ENCODE measurements at places on chromosomes 5 and 9.

DNA sequence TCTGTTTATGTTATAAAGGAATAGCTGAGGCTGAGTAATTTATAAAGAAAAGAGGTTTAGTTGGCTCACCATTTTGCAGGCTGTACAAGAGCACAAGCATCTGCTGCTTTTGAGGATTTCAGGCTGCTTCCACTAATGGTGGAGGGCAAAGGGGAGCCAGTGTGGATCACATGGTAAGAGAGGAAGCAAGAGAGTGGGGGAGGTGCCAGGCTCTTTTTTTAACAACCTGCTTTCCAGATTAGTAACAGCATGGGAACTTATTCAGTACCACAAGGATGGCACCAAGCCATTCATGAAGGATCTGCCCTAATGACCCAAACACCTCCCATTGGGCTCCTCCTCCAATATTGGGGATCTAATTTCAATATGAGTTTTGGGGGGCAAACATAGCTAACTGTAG is 40.4 kb downstream of the CCL28 start:
- DNase-seq: no peak

DNA sequence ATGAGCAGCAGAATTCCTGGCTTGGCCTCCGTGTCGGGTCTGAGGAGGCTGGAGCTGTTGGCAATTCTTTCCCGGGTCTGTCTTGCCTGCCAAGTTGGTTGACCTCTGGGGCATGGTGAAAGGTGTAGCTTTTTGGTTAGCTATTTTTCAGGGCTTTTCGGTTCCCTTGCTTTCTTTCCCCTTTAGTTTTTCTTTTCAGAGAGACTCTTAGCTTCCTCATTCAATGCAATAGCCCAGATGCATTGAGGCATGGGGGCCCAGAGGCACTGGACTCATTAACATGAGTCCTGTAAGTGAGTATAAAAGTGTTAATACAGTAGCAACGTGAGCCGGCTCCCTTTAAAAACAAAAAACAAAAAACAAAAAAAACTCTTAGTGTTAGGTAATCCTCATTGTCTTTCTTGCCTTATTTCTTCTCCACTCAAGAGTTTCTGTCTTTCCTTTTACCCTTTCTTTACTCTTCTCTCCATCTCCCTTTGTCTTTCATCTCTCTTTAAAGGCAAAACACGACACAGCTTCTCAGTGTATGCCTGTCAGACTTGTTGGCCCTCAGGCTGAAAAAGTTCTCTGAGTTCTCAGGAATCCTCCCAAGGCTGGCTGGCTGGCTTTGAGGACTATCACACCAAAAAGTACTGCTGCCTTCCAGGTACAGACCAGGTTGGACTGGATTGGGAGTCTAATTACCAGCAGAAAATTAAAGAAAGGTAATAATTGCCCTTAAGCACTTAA is 289.9 kb upstream of the TUT7 start:
- DNase-seq: peak; percentile 13

DNA sequence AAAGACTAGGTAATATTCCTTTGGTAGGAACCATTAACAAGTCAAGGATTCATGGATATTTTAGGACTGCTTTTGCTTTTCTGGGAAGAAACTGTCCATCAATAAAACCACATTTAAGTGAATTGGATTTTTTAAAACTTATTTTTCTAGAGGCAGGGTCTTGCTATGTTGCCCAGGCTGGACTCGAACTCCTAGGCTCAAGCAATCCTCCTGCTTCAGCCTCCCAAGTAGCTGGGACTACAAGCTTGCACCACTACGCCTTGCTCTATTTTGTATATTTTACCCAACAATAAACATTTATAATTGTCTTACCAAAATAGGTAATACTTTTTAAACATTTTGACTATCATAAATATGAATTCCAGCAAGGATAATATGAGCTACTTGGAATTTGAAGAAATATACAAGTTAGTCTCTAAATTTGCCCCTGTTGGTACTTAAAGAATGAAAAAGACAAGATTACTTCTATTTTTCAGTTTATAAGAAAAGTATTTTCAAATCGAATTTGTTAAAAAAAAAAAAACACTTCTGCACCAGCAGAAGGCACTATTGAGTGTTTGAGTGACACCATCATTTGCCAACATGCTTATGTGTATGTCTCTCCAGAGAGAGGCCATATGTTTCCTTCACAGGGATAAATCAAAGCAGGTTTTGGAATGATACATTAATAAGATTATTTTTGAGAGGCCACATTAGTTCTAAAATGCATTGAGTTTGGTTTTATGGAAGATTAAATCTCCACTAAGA is 60.0 kb upstream of the CARTPT start:
- DNase-seq: no peak

GRCh38 chr5:173535976-173536639 is 80.3 kb downstream of the BOD1 start:
- no peak for DNase-seq

DNA sequence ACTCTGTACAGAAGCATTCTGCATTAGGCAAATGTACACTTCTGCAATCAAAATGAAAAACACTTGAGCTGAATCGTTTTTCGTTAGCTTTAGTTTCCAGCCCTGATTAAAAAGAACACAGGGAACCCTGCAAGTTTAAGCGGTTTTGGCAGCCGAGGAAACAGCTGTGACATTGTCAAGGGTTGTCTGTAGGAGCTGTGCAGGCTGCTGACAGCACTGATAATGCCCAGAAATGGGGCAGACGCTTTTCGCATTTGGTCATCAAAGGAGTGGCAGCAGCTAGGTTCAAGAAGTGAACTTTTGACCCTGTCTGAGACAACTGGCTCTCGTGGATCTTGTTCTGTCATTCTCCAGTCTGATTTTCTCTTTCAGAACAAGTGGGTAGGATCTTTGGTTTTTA is 165.6 kb upstream of the CCDC152 start:
- no peak for DNase-seq
